ENCODE measurements at places on chromosomes 13 and 19. TPM values are rescaled to one million over a fixed set of nuclear protein-coding genes. Genes with fewer than 3 reads are reported as not detected.

Gene IZUMO1
- 2.1 TPM for polyA plus RNA-seq

Gene GSX1
- polyA plus RNA-seq: not detected

Gene GAPDHS
- polyA plus RNA-seq: not detected

Gene IGFL2
- 1.3 TPM for polyA plus RNA-seq

Gene CDX2
- polyA plus RNA-seq: not detected

Gene GPR4
- polyA plus RNA-seq: 3.4 TPM

Gene RAB11B
- polyA plus RNA-seq: 108 TPM

Data from right lung (tissue), 10 donors.